Effector CD4-positive, alpha-beta T cell (primary cell): ENCODE measurements at places on chromosomes 2 and 18.

- no peak for DNase-seq
Observed at GRCh38 chr2:34004936-34005335, 405.8 kb upstream of the FAM98A start.

GRCh38 chr2:152176113-152176714 is 651 bp upstream of the STAM2 start:
- DNase-seq = no peak

DNA sequence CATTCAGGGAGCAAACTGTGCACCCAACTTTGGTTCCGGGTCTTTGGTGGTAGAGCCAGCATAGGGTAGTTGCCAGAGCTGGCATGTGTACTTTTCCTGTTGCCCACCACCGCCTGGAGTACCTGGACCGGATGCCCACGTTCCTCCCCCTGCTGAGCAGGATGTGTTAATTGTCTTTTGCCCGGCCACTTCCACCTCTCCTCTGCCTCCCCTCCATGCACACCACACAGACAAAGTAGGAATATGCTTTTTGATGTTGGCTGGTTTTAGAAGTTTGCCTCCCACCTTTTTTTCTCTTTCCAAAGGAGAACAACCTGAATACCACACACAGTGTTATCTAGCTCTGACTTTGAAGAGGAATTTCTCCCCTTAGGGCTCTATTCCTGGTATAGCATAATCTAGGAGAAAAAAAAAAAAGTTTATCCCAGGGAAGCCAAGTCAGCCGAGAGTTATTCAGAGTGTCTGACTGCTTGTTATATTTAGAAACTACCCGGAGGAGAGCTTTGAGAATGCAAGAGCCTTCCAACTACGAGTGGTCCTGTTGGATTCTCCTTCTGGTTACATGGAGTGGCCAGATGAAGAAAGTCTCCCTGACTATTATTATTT is 111.9 kb downstream of the SETBP1 start:
- DNase-seq = no peak

GRCh38 chr2:213688133-213688532 is 403.9 kb downstream of the SPAG16 start:
- DNase-seq = no peak

- DNase-seq = no peak
Observed at GRCh38 chr2:237729681-237730475, 68.7 kb upstream of the RBM44 start.
